Adipocyte (in vitro differentiated cells): ENCODE measurements at places on chromosomes 5 and 9.
A peak's percentile ranks its signal among the peaks of the same experiment; 100 is the strongest.

DNA sequence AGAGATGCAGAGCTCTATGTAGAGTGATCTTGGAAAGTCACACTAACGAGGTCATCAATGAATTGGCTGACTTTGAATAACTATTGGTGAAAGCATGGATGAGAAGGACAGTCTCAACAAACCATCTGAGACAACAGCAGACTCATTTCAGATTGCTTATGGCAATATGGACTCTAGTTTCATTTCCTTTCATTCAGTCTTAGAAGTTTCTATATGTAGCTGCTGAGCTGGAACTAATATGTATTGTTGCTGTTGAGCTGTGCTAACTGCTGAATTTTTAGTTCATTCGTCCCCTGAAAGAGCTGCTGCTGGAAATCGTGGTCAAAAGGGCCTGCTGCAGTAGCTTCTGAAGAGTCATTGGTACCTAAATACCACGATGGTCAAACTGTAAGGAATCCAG is 31.3 kb downstream of the TNFSF15 start:
- no peak for DNase-seq

DNA sequence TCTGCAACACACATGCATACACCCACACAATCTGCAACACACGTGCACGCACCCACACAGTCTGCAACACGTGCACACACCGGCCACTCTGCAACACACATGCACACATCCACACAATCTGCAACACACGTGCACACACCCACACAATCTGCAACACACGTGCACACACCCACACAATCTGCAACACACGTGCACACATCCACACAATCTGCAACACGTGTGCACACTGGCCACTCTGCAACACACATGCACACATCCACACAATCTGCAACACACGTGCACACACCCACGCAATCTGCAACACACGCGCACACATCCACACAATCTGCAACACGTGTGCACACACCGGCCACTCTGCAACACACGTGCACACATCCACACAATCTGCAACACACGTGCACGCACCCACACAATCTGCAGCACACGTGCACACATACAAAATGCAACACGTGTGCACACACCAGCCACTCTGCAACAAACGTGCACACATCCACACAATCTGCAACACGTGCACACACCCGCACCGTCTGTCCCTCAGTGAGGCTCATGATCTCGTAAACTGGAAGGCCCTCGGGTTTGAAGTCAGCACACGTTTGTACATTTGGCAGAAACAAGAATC is 18.4 kb downstream of the PLEKHG4B start:
- DNase-seq, result no peak

GRCh38 chr5:86665984-86666760 is 48.4 kb downstream of the COX7C start:
- no peak for DNase-seq

GRCh38 chr5:174943785-174944184 is 219.4 kb downstream of the MSX2 start:
- DNase-seq, result no peak

DNA sequence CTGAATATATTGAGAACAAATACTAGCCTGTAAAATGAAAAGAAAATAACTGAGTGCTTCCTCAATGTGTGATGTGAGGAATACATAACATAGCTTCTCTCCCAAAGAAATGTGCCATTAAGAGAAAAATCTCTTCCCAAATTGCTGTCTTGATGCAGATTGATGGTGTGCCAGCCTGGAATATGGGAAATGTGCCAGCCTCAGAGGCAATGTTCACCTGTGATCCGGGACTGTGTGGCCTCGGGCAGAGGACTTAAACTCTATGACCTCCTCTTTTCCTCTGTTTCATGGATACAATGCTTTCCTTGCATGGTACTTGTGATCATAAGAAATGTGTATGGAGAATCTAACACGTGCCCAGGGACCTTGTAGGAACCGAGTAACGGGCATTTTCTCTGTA is 370.9 kb downstream of the DIRAS2 start:
- DNase-seq, result no peak

GRCh38 chr5:163347671-163348070 is 89.7 kb upstream of the CCNG1 start:
- DNase-seq, result peak; percentile 77
